ENCODE measurements at places on chromosomes 16 and 17.

GRCh38 chr16:20610892-20611349 is 34.8 kb upstream of the ACSM2B start:
- DNase-seq = no peak

DNA sequence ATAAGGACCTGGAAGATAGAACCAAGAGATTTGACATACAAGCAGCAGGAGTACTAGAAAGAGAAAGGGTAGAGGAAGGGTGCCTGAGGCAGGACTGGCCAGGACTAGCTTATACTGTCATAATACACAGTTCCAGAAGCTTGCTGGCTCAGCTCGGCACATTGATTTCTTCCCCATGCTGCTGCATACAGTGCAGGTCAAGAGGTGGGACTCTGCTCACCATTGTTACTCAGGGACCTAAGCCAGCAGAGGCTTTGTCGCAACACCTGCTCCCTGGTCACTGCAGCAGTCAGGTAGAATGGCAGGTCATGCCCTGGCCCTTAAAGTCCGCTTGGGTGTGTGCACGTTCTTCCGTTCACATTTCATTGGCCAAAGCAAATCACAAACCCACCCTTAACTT is 32.8 kb downstream of the LDHD start:
- no peak for DNase-seq

DNA sequence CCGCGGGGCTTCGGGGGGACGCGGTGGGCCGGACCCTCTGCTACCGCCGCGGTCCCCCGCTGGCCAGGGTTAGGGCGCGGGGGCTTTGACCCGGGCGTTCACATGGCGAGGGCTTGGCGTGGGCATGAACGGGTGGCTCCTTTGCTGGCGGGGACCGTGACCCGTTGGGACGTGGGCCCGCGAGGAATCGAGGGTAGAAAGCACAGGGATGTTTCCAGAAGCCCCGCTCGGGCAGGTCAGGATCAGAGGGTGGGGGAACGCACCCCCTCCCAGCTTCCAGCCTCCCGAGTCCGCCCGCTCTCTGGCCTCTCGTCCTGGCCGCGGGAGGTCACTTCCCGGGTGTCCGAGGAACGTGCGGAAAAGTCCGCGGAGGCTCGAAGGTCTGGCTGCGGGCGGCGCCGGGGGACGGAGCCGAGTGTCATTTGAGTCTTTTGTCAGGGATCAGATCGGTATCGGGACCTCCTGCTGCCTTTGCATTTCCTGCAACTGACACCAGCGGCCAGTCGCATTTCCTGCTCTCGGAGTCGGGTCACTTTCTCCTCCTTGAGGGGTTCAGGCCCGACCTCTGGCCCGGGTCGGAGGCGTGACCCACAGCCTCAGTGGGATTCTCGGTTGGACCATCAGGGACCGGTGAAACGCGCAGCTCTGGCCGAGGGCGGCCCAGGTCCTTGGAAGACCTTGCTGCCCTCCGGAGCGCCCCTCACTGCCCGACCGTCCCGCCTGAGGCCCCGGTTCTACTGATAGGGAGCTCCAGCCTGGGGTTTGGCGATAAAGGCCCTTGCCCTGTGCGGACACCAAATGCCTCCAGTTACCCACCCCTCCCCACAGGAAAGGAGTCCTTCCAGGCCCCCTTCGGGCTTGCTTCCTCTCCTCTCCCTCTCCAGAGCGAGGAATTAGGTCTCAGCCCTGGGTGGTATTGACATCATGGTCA is 702 bp upstream of the WNT3 start:
- DNase-seq = no peak

GRCh38 chr17:8900626-8901585 is 33.4 kb upstream of the PIK3R6 start:
- DNase-seq = peak; percentile 82

GRCh38 chr16:51888534-51888933 is 658.4 kb downstream of the TOX3 start:
- DNase-seq = no peak

- DNase-seq = no peak
Observed at GRCh38 chr16:88900662-88901052, 34.2 kb upstream of the PABPN1L start.

- no peak for DNase-seq
Observed at GRCh38 chr17:65552214-65552613, 9.2 kb downstream of the AXIN2 start.

- no peak for DNase-seq
Observed at GRCh38 chr17:35898283-35899070, 18.3 kb upstream of the CCL5 start.

Data from stimulated activated naive B cell treated with anti-CD40 and anti-IgM and Interleukin-4, amounts not matched to agents 10 μg/mL and 1 μg/mL and 100 μg/mL, for 72 hours (primary cell).